ENCODE measurements at places on chromosomes 16 and 17.
A peak's percentile ranks its signal among the peaks of the same experiment; 100 is the strongest.

GRCh38 chr17:48153691-48154358 is 46.3 kb downstream of the SNX11 start:
- DNase-seq: peak; percentile 87

- DNase-seq: no peak
These were observed 12.1 kb upstream of the USP10 start for GRCh38 chr16:84687715-84688114.

DNA sequence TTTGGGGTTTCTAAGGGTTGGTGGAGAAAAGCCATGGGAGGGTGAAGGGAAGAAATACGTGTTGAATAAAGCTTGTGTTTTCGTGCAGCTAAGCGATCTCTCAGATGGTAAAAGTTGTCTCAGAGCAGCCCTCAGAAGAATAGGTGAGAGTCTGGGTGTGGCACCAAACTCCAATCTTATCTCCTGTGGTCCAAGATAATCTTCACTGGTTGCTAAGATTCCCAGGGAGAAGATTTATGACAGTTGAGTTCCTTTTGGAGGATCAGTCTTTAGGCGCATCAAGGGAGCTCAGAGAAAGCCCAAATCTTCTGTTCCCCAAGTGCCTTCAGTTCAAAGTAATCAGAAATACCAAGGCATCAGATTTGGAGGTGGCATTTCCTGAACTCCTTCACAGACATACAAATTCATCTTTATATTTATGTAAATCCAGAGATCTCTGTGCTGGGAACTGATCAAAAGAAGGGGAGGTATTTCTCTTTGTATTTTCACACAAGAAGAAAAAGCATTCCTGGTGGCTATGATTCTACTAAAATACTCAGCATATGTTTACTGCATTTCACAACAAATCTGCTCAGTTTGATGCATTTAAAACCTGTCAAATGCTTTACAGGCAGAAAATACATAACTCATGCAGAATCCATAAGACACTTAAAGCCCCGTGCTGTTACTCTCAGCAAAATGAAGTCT is 102.9 kb downstream of the ABCC12 start:
- no peak for DNase-seq

GRCh38 chr16:58025351-58026138 is at the start of gene MMP15:
Gene MMP15, plus strand, starts transcription at chr16:58025754. Its CDS starts 597 bp downstream, at chr16:58026351.
- DNase-seq: peak; percentile 90

DNA sequence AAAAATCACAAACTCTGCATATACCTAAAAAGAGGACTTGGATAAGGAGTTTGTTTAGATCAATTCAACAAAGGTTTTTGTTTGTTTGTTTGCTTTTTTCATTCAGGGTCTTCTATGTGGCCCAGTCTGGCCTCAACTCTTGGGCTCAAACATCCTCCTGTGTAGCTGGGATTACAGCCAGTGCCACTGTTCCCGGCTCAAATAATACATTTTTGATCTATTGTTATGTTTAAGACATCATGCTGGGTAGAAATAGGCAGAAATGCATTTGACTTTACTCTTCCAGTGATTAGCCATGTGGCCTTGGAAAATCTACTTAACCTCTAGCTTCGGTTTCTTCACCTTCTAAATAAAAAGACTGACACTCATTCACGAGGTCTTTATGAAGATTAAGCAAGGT is 11.5 kb downstream of the MAP2K6 start:
- DNase-seq: no peak

DNA sequence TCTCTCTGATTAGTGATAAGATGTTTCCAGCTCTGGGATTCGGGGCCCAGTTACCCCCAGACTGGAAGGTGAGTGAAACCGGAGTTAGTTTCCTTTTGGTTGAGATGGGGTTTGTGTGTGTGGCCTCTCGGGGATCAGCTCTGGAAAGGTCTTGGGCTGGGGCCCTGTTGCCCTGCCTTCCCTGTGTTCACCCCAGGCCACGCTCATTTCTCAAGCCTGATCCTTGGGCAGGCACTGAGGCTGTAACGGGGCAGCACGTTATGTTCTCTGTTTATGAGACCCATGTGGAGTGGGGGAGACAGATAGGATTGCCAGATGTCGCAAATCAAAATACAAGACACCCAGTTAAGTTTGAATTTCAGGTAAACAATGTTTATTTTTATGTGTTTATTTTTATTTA is 35.5 kb downstream of the CPNE2 start:
- no peak for DNase-seq
